Right ventricle myocardium superior (tissue), 1 donor: ENCODE measurements at places on chromosomes 1 and 21.

DNA sequence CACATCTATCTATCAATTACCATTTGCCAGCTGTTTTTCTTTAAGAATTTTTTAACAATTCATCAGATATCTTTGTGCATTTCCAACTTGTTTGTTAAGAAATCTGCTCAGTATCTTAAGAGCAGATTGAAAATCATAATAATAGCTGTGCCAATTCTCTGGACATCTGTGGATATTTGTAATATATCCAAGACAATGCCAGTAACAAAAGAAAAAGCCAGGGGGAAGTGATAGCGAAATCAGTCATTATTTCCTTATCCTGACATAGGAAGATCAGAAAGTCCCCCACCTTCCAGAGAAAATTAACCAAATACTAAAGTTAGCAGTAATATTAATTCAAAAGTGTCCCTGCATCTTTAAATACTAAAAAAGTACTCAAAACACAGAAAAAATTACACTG is 217.1 kb downstream of the RERE start:
- no peak for DNase-seq

GRCh38 chr21:25175938-25176337 is 431.3 kb downstream of the MRPL39 start:
- DNase-seq, result no peak

DNA sequence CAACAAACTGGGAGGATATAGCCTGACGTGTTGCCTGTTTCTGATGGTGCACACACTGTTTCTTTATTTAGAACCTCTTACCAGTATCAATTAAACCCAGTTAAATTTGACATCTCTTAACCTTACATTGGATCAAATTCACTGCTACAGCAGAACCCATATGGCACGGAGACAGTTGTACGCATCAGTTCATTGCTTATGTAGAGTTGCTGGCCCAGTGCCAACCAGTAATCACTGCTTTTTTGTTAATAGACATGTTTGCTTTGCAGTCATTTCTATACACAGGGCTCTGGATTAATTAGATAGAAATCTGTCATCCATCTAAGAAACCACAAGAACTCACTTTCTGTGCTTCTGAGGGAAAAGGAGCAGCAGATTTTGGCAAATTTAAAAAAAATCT is 154.0 kb downstream of the RWDD3 start:
- DNase-seq, result no peak

- DNase-seq, result no peak
Observed at GRCh38 chr1:182713939-182714338, 29.6 kb upstream of the RGS8 start.

DNA sequence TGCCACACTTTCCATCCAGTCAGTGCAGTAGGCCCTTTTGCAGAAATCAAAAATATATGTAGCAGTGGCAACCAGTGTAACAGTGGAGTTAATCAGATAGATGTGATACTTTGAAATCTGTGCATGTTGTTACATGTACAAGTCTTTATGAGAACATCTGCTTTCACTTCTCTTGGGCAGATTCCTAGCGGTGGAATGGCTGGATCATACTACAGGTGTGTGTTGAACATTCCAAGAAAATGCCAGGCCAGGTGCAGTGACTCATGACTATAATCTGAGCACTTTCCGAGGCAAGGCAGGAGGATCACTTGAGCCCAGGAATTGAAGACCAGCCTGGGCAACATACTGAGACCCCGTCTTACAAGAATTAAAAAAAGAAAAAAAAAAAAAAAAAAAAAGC is 55.3 kb downstream of the GNB1 start:
- no peak for DNase-seq

GRCh38 chr1:214271174-214271858 is 9.6 kb upstream of the SMYD2 start:
- DNase-seq, result no peak

DNA sequence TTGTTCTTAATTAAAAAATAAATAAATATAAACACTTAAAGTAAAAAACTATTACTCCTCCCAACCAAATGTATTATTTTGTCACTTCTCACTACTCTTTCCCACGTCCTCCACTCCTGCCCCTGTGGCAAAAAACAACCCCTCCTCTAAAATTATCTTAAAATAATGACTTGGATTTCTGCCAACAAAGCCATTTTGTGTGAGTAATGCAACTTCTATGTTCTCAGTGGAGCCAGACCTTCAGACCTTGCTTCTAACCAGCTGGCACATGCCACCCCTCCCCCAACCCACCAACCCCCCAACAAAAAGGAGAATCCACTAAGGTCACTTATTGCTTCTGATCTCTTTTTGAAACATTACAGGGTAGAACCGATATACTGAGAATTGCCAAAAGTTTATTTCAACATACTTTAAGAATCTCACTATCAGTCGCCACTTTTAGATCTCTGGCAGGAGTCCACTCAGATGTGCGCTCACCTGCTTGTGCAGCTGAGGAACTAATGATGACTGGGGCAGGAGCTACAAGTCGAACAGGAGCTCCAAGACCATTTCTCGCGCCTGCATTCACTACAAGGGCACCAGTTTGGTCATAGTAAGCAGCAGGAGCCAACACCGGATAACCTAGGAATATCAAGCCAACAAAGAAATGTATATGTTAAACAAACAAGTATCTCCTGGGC is 58.3 kb upstream of the SDC3 start:
- no peak for DNase-seq

- no peak for DNase-seq
Observed at GRCh38 chr1:24641646-24642151, 1.4 kb upstream of the SRRM1 start.

DNA sequence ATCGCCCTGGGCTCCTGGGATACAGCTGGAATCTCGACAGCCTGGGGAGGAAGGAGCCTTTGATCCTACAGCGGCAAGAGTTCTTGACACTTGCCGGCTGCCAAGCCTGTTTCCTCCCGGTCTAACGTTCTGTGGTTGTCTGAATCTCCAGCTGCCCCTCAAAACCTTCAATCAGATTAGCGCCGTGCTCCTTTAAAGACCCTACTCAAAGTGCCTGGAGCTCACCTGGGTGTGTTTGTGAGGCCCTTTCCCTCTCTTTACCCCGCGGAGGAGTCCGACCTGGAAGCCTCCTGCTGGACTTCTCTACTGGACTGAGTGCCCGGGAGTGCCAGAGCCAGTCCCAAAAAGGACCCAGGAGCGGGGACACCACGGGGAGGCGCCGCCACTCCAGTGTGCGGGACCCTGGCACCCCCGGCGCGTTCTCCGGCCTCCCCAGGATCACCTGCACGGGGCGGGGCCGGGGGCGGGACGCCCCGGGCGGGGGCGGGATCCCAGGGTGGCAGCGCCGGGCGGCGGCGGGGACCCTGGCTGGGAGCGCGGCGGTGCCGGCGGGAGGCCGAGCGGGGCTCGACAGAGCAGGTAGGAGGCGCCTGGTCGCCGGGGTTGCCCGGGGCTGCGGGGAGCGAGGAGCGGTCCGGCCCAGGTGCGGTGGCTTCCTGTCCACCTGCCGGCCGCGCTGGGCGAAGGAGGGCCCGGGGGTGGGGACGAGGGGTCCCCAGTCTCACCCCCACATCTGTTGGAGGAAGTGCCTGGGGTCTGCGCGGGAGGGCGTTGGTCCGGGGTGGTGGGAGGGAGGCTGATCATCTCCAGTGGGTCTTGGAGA is at the start of gene NCMAP:
TSS of gene NCMAP (plus strand) at position 497 of the 823 bp plus-strand sequence. CDS start 39,344 bp downstream, outside the sequence.
- DNase-seq, result no peak

- no peak for DNase-seq
Observed at GRCh38 chr1:199273837-199274379, 635.1 kb downstream of the PTPRC start.

GRCh38 chr1:236345728-236346127 is 48.4 kb upstream of the EDARADD start:
- DNase-seq, result no peak
